ENCODE measurements at places on chromosomes 16 and 17.
A peak's percentile ranks its signal among the peaks of the same experiment; 100 is the strongest.

GRCh38 chr16:2953706-2954627 lies 10.1 kb upstream of the KREMEN2 start:
- peak; percentile 32 for DNase-seq

- DNase-seq, result no peak
Measured at GRCh38 chr16:53207810-53208752, 153.3 kb downstream of the CHD9 start.

GRCh38 chr16:12182212-12182611 lies 205.7 kb downstream of the SNX29 start:
- no peak for DNase-seq

- no peak for DNase-seq
Measured at GRCh38 chr17:67656494-67657203, 61.1 kb upstream of the NOL11 start.

GRCh38 chr17:731644-732066 lies 741 bp upstream of the TLCD3A start:
- no peak for DNase-seq

DNA sequence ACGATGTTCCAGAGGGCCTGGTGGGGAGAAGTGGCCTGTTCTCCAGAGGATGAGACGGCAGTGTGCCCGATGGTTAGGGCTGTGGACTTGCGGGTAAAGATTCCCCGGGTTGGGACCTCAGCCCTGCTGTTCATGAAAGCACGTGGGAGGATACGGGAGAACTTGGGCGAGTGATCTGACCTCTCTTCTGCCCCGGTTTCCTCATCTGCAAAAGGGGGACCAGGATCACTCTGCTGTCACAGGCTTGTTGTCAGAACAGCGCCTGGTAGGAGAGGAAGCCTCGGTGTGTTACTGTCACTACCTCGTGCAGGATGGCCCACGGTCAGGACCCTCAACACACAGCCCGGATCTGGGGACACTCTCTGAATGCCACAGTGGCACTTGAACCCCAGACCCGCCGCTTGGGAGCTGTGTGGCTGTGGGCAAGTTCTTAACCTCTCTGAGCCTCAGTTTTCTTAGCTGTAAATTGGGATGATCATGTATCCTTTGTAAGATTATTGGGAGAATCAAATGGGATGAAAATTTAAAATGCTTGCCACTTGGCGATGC lies 85.6 kb upstream of the CDC42EP4 start:
- no peak for DNase-seq

DNA sequence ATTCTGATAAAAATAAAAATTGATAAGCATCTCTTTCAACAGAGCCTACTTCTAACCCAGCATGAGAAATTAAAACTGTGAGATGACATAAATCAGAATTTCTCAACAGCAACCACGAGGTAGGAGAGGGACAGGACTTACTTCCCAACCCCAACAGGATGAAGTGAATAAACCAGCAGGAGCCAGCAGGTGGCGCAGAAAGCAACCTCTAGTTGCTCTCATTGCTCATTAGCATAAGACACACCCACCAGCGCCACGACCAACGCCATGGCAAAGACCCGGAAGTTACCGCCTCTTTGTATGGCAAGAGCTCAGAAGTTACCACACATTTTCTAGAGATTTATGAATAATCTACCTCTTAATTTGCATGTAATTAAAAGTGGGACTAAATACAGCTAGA lies 189.4 kb upstream of the CDH8 start:
- peak; percentile 61 for DNase-seq

DNA sequence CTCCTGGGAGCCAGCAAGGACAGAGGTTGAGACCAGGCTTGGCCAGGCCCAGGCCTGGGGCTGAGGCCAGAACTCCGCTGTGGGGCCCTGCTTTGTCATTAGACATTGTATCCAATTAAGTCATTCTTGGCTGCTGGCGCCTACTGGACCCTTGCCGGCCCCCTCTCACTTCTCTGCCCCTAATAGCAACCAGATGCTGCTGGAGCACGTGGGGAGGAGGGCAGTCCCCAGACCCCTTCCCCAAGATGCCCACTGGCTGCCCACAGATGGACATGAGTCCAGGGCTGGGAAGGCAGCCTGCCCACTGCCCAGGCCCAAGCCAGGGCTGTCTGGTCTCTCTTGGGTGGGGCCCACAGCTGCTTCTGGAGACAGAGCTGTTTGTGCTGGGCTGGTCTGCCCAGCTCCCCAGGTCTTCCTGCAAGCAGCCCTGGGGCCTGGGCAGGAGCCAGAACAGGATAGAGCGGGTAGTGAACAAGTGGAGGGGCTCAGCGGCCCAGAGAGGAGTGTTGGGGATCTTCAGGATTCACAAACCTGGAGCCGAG lies 7.8 kb downstream of the PLXDC1 start:
- DNase-seq, result peak; percentile 86

- no peak for DNase-seq
Measured at GRCh38 chr17:27525836-27526603, 69.8 kb downstream of the KSR1 start.

DNA sequence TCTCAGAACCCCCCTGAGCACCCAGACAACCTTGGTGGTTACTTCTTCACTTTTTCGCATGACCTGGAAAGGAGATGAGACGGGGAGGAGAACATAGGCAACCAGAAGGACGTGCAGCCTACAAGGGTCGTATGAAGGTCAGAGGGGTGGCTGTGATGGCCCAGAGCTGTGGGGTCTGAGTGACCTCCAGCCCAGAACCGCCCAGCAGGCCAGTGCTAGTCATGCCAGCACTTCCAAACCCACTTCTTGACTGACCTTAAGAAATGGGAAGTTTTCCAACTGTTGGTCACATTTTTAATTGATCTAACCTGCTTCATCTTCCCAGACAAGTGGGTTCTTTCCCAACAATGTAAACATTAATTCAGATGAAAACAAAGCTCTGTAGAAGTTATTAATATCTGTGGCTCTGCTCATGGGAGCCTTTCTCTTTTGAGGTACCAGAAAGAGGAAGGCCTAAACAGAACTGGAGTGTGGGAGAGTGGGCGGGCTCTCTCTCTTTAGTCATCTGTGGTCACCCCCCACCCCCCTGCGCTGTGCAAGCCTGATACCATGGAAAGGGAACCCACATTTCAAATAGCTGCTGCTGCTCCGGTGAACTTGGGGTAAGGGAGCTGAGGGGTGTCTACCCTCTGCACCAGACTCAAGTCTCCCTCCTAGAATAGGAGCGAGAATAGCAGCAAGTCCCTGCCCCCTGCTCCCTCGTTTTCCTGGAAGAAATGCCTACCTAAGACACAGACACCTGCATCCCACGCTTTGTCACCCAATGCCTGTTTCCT lies 101.6 kb downstream of the RAB11FIP4 start:
- DNase-seq, result peak; percentile 41

- no peak for DNase-seq
Measured at GRCh38 chr17:66557886-66558285, 255.5 kb downstream of the PRKCA start.

All from psoas muscle (tissue), 8 donors.